ENCODE measurements at places on chromosomes 1 and 21.

DNA sequence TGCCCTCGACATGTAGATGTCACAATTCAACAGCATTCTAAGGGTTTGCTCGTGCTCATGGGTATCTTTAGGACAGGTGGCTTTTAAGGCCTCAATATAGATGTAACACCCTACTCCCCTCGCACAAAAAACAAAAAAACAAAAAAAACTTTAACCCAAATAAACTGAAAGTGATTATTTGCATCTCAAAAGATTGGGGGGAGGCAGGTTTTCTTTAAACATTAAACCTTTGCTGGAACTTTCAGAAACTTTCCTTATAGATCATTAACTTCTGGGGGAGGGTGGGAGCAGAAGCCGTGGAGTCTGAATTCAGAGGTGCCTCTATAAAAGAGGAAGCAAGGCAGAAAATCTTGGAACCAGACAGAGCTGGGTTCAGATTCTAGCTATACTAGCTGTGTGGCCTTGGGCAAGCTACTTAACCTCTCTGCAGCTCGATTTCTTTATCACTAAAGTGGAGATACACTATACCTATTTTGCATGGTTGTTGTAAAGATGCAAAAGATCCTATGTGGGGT lies 3.2 kb upstream of the KIAA1614 start:
- no peak for DNase-seq

DNA sequence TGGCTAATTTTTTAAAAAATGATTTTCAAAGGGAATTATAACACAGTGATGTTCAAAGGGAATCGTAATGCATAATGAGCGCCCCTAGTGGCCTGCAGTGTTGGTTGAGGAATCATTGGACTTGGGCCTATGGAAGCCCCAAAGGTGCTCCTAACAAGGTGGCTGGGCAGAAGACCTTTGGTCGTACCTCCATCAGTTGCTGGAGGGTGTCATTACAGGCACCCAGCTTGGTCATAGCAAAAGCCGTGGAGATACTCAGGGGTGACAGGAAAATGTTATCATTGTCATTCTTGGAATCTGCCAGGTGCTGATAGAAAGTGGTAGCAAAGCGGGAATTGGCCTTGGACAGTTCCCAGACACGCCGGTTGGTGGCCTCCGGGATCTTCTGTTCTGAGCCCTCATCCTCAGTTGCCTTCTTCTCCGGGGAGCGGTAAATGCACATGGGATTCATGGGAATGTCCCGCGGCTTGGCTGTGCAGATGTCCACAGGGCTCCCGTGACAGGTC lies 2.7 kb downstream of the SERPINC1 start:
- no peak for DNase-seq

- no peak for DNase-seq
Observed at GRCh38 chr21:46431884-46432488, 26.7 kb upstream of the DIP2A start.

DNA sequence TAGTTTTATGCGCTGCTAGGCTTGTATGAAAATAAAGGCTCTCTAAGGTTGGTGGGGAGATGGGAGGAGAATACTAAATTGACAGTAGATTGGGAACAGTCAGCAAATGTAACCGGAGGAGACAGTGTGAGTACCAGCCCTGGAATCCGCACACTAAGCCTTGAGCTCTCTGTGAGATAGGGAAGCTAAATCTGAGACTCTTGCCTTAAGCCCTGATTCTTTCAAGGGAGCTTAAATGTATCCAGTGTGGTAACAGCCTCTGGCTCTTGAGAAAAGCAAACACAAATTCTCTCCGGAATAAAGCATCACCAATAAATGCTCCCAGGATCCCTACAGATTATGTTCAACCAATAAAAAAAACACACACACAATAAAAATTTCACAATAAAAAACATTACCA lies 33.0 kb upstream of the PDPN start:
- DNase-seq, result peak; percentile 12

GRCh38 chr1:153677718-153678518 lies 570 bp upstream of the NPR1 start:
- peak; percentile 26 for DNase-seq

GRCh38 chr1:202689493-202690342 lies 20.5 kb downstream of the SYT2 start:
- DNase-seq, result no peak

DNA sequence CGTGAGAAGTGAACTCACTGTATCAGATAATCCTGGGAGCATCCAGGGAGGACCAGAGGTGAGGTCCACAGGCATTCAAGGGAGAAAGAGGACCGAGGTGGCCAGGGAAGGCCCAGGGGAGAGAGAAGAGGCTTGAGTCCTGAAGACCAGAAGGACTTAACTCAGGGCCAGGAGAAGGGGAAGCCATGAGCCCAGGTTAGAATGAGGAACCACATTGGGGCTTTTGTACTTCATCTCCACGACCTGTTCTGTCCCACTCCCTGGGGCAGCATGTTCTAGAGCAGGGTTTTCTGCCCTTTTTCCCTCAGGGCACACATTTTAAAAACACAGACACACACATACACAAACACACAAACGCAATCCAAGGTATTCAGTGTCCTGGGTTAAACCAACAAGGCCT lies 8.4 kb downstream of the LGR6 start:
- DNase-seq, result no peak

Measured in fibroblast of the conjunctiva (primary cell).